Hippocampal formation (tissue), 2 donors: ENCODE measurements at places on chromosomes 2 and 18.

GRCh38 chr18:73535990-73536389 is 611.6 kb downstream of the FBXO15 start:
- DNase-seq: no peak

DNA sequence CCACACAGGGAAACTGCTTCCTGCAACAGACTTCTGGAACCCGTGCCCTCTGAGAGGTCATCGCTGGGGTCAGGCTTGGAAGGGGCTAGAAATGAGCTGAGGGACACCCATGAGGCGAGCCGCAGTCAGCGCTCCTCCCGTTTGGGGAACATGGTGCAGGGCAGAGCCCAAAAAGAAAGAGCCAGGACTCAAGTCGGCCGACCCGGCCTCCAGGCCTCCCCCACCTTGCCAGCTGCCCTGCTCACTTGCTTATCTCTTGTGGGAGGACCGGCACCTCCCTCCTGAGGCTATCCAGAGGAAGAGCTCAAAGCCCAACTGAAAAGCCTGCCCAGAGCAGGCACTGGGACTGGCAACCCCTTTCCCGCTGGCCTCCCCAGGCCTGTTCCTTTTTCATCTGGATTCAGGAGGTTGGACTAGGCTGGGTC is 43.6 kb downstream of the SCTR start:
- DNase-seq: no peak

- DNase-seq: peak; percentile 17
Measured at GRCh38 chr2:26982102-26982742, 11.8 kb downstream of the MAPRE3 start.

- no peak for DNase-seq
Measured at GRCh38 chr18:10379522-10379921, 74.9 kb upstream of the APCDD1 start.

- no peak for DNase-seq
Measured at GRCh38 chr2:176876493-176877103, 336.0 kb upstream of the HNRNPA3 start.

DNA sequence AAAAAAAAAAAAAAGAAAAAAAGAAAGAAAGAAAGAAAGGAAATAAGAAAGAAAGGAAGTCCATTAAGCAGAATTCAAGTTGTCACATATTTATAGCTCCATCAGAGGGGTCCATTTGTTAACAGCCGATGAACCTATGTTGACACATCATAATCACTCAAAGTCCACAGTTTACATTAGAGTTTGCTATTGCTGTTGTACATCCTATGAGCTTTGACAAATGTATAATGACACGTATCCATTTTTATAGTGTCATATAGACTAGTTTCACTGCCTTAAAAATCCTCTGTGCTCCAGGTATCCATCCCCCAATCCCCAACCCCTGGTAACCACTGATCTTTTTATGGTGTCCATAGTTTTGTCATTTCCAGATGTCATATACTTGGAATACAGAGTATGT is 335.2 kb downstream of the RND3 start:
- no peak for DNase-seq

DNA sequence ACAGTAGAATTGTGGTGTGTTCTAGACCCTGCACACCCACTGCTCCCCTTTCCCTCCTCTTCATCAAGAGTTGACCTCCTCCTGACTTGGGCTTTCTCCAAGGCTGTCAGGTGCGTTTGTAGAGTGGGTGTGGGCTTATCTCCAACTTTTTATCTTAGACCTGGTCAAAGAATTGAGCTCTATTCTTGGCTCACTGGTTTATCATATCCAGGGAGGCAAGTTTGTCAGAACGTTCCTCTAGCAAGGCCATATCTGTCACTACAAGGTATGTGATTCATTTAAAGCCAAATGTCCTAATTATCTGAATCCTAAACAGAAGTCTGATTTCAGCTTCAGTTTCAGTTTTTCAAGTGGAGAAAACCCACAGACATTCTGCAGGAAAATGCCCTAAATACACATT is 117.1 kb upstream of the MGAT5 start:
- DNase-seq: no peak

- peak; percentile 51 for DNase-seq
Measured at GRCh38 chr2:169743549-169743948, 9.9 kb downstream of the KLHL23 start.

DNA sequence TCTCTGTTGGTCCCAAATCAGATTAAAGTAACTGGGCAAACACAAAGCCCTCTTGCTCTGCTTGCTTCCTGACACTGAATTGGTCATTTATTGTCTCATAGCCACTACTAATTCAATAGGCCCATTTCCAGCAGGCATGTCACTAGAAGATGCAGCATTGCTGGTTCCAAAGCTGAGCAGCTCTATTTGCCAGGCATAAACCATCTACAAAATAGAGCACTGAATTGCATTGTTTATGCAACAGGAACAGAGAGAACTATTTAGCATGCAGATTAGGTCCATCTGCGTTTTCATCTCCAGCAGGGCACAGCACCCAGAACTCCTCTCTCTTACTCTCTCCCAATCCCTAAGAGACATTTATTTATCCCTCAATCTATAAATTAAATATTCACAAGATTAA is 227.6 kb downstream of the SUCLG1 start:
- DNase-seq: peak; percentile 93
